ENCODE measurements at places on chromosomes 2 and 18. TPM values are rescaled to one million over a fixed set of nuclear protein-coding genes. Genes with fewer than 3 reads are reported as not detected.

- no peaks in the 10 kb centered on the region for H3K4me1 ChIP-seq
- no peaks in the 10 kb centered on the region for H3K27me3 ChIP-seq
- H3K4me3 ChIP-seq = no peak overlapping the region
- H3K36me3 ChIP-seq = no peaks in the 10 kb centered on the region
These were observed 22.0 kb downstream of the GALNT1 start for GRCh38 chr18:35603528-35603927.

- no peaks in the 10 kb centered on the region for H3K27me3 ChIP-seq
- no peak for DNase-seq
- H3K27ac ChIP-seq = no peak overlapping the region
- no peak overlapping the region for H3K4me3 ChIP-seq
- H3K36me3 ChIP-seq = no peaks in the 10 kb centered on the region
These were observed 330.5 kb downstream of the FIGN start for GRCh38 chr2:163405298-163405697.

DNA sequence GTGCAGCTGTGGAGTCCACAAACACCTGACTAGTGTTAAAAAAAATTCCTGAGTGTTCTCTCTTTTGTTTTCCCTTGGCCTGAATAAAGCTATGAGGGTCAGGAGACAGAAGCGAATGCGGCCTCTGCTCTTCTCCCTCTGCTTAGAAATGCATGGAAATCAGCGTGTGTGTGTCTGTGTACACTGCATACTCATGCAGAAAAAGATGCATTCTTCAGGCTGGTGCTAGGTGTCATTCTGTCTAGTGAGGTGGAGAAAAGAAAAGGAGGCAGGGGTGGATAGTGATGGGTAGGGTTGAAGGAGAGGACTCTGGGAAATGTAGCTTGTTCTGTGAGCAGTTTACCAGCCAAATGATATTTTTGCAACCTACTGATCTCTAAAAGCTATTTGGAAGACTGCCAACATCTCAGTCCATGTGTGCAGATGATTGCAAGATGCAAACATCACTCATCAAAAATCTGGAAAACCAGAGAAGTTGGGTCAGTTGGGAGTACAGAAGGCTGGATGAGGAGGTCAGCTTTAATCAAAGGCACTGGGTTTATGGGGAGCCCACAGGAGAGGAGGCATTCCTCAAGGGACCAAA, 177.7 kb downstream of the INSIG2 start:
- no peak overlapping the region for H3K27ac ChIP-seq
- H3K4me3 ChIP-seq = no peak overlapping the region
- no peaks in the 10 kb centered on the region for H3K36me3 ChIP-seq
- H3K27me3 ChIP-seq = no peaks in the 10 kb centered on the region

- no peak overlapping the region for H3K4me3 ChIP-seq
- H3K36me3 ChIP-seq = no peaks in the 10 kb centered on the region
- no peak for DNase-seq
These were observed 41.2 kb downstream of the KYNU start for GRCh38 chr2:142918624-142919023.

- DNase-seq = no peak
- no peaks in the 10 kb centered on the region for H3K27me3 ChIP-seq
- H3K27ac ChIP-seq = no peak overlapping the region
- no peak overlapping the region for H3K4me3 ChIP-seq
- H3K36me3 ChIP-seq = no peaks in the 10 kb centered on the region
- no peaks in the 10 kb centered on the region for H3K4me1 ChIP-seq
These were observed 303.2 kb downstream of the MYCN start for GRCh38 chr2:16243411-16243996.

DNA sequence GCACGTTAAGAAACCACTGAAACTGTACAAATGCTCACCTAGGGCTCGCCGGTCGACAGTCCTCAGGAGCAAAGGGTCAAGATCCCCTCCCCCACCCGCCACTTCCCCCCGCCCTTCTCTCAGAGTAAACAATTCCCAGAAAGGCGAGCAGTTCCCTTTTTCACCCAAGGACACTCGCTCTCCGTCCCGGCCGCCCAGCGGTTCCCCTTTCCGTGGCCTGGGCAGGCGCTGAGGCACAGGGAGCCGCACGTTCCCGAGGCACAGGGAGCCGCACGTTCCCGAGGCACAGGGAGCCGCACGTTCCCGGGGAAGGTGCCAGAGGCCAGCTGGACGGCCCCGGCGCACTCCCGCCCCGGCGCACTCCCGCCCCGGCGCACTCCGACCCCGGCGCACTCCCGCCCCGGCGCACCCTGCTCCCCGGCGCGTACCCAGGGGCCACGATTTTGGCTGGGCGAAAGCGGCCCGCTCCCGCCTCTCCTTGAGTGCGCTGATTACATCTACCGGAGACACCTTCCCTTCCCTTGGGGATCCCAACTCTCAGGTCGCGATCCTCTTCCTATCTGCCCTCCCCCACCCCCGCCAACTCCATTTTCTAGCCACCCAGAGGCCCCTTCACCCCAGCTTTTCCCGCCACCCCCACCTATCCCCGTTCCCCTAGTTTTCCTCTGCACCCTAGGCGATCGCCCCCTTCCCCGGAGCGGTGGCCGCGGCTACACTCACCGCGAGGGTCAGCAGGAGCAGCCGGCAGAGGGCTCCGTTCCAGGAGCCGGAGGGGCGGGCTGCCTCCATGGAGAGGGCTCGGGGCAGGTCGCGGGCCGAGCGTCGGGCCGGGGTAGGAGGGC, 817 bp downstream of the DSC2 start:
- H3K36me3 ChIP-seq = no peaks in the 10 kb centered on the region
- H3K27me3 ChIP-seq = peaks cover 29% of the 10 kb centered on the region
- peak overlapping the region; percentile 60 for H3K27ac ChIP-seq
- H3K4me3 ChIP-seq = peak overlapping the region; percentile 59
- H3K4me1 ChIP-seq = peaks cover 13% of the 10 kb centered on the region

DNA sequence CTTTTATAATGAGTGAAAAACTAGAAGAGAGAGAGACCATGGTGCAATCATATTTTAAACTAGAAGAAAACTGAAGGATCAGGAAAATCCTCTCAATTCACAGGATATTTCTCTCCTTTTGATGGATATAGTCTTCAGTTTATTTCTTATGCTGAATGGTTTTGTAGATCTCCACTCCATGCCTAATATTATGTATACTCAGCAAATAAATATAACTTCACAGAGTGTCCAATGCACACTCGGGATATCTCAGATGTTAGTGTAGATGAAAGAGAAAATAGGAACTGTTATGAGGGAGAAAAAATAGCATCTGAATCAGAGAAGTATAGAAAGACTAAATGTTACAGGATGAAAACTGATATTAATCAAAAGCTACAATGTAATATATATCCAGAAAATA, 1324.5 kb upstream of the PIK3C3 start:
- H3K4me1 ChIP-seq = no peaks in the 10 kb centered on the region
- H3K27ac ChIP-seq = no peak overlapping the region
- DNase-seq = no peak
- H3K4me3 ChIP-seq = no peak overlapping the region

DNA sequence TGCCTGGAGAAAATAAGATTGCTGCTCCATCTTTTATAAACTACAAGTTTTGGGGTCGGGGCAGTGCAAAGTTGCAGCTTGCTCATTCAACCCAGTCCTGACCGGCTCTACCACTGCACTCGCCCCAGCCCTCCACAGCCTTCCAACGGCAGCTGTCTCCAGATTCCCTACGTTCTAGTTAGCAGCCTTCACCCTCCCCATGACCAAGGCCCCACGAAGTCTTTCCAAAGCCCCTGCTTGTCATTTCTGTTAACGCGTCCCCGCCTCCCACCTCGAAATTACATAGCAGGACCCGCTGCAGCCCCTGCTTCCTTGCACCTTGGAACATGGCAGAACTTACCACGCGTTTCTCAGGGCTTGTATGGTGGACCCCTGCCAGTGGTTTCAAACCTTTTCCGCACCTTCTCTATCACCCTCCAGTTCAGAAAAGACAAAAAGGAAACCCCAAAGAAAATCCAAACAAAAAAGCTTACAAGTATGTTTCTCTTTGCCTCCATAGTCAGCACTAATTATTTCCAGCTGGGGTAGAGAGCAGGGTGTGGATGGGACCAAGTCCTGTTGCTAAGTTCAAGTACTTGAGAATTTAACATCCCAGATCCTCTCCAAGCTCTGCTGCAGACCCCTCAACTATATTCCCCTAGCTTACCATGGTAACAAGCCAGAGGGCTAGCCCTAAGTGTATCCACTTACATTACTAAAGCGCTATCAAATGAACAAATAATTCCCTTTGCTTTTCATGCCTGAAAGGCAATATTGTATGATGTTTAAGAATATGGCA, 161.5 kb downstream of the TGIF1 start:
- H3K27ac ChIP-seq = no peak overlapping the region
- no peaks in the 10 kb centered on the region for H3K27me3 ChIP-seq
- no peaks in the 10 kb centered on the region for H3K4me1 ChIP-seq
- H3K4me3 ChIP-seq = no peak overlapping the region

GRCh38 chr2:88590998-88591613, 36.2 kb downstream of the EIF2AK3 start:
- H3K4me1 ChIP-seq = no peaks in the 10 kb centered on the region
- DNase-seq = peak; percentile 19
- H3K27ac ChIP-seq = no peak overlapping the region
- H3K27me3 ChIP-seq = no peaks in the 10 kb centered on the region
- peaks cover 67% of the 10 kb centered on the region for H3K36me3 ChIP-seq

- no peaks in the 10 kb centered on the region for H3K27me3 ChIP-seq
- H3K36me3 ChIP-seq = no peaks in the 10 kb centered on the region
- no peak for DNase-seq
- H3K4me3 ChIP-seq = no peak overlapping the region
- H3K4me1 ChIP-seq = no peaks in the 10 kb centered on the region
- no peak overlapping the region for H3K27ac ChIP-seq
These were observed 90.5 kb downstream of the RBM43 start for GRCh38 chr2:151171186-151171585.

DNA sequence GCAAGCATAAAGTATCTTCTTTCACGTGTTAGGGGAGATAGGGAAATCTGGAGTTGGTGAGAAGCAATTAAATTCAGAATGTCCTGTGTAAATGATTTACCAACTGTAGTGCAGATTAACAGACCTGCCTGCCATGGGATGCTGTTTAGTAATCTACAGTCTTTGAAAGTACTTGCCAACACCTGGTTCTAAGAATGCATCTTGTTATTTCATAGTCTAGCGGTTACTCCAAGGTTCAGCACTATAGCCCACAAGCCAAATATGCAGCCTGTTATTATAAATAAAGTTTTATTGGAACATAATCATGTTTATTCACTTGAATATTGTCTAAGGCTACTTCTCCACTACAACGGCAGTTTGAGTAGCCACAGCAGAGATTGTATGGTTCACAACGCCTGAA, 100.8 kb downstream of the OSBPL6 start:
- DNase-seq = no peak
- no peaks in the 10 kb centered on the region for H3K36me3 ChIP-seq
- no peaks in the 10 kb centered on the region for H3K27me3 ChIP-seq
- no peak overlapping the region for H3K4me3 ChIP-seq
- H3K4me1 ChIP-seq = peaks cover 10% of the 10 kb centered on the region
- H3K27ac ChIP-seq = no peak overlapping the region

DNA sequence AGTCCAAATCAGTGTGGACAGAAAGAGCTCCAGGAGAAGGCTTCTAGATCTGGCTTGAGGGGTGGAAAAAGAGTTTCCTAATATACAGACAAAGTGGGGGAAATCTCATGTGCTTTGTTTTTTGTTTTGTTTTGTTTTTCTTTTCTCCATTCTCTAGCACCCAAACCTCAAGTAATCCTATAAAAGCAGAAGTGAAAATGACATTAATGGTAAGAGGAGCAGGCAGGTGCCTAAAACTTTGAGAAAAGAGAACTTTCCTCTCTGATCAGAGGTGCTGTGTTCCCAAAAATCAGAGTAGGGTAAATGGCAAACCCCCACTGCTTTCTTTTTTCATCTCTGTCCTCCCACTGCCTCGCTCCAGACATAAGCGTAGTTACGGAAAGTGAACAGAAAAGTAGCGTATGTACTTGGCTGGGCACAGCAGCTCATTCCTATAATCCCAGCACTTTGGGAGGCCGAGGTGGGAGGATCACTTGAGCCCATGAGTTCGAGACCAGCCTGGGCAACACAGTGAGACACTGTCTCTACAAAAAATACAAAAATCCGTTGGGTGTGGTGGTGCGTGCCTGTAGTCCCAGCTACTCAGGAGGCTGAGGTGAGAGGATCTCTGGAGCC, 77.8 kb downstream of the FAM161A start:
- H3K27ac ChIP-seq = no peak overlapping the region
- H3K27me3 ChIP-seq = no peaks in the 10 kb centered on the region
- DNase-seq = no peak
- H3K36me3 ChIP-seq = no peaks in the 10 kb centered on the region
- no peak overlapping the region for H3K4me3 ChIP-seq

GRCh38 chr2:224085246-224085645, 46.2 kb upstream of the SERPINE2 start:
- no peak for DNase-seq
- H3K36me3 ChIP-seq = no peaks in the 10 kb centered on the region
- H3K27me3 ChIP-seq = no peaks in the 10 kb centered on the region
- H3K27ac ChIP-seq = peak overlapping the region; percentile 43
- no peak overlapping the region for H3K4me3 ChIP-seq

DNA sequence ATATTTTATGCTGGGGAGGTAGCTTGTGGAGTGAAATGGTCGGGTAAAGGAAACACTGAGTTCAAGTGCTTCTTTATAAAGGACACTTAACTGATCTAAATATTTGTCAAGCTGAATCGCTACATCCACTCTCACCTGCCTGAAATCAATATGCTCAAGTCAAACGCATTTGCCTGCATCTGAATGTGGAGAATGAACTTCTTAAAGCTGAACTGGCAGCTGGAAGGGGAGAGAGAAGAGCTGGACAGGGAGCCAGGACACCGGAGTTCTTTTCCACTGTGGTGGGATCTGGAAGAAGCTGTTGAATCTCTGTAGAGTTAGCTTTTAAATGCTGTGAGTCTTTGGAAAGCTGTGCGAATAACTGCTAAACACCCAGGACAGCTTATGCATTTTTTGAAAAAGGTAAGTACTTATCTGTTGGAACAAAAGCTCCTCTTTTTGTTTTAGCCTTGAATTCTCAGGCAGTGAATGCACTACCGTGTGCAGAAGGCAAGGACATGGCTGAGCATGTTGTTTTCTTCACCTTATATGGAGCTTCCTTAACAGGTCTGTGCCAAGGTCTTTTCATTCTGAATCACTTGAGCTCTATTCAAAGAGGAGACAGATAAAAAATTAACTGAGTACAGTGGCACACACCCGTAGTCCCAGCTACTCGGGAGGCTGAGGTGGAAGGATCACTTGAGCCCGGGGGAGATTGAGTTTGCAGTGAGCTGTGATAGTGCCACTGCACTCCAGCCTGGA, 74.2 kb upstream of the KLF7 start:
- no peak for DNase-seq
- no peak overlapping the region for H3K4me3 ChIP-seq
- H3K4me1 ChIP-seq = peaks cover 26% of the 10 kb centered on the region
- no peaks in the 10 kb centered on the region for H3K27me3 ChIP-seq
- H3K27ac ChIP-seq = peak overlapping the region; percentile 73

CHN1 gene
- total RNA-seq = 28.1 TPM

FBXO48 gene
- 0.71 TPM for total RNA-seq

OXER1 gene
- 1.3 TPM for total RNA-seq

PSD4 gene
- total RNA-seq = 3.4 TPM

FLACC1 gene
- 1.2 TPM for total RNA-seq

MALL gene
- total RNA-seq = 20.2 TPM

CFC1B gene
- total RNA-seq = not detected

GPR45 gene
- total RNA-seq = not detected

All from esophagus muscularis mucosa (tissue), 4 donors.